ENCODE measurements at places on chromosomes 6 and 20. TPM values are rescaled to one million over a fixed set of nuclear protein-coding genes. Genes with fewer than 3 reads are reported as not detected.
A peak's percentile ranks its signal among the peaks of the same experiment; 100 is the strongest.

The PRKN gene
- 9.2 TPM for total RNA-seq

The GSTA2 gene
- total RNA-seq: not detected

The SIRPB2 gene
- 1.4 TPM for total RNA-seq

The ADGRF5 gene
- 7.0 TPM for total RNA-seq

The SRSF12 gene
- total RNA-seq: 9.8 TPM

The EFHC1 gene
- 17.6 TPM for total RNA-seq

The BTBD9 gene
- total RNA-seq: 20.1 TPM

The SCGN gene
- total RNA-seq: not detected

The TREML1 gene
- not detected for total RNA-seq

The CCDC170 gene
- total RNA-seq: 7.7 TPM

The CNKSR3 gene
- total RNA-seq: 9.4 TPM

The TMEM217 gene
- total RNA-seq: 1.3 TPM

DNA sequence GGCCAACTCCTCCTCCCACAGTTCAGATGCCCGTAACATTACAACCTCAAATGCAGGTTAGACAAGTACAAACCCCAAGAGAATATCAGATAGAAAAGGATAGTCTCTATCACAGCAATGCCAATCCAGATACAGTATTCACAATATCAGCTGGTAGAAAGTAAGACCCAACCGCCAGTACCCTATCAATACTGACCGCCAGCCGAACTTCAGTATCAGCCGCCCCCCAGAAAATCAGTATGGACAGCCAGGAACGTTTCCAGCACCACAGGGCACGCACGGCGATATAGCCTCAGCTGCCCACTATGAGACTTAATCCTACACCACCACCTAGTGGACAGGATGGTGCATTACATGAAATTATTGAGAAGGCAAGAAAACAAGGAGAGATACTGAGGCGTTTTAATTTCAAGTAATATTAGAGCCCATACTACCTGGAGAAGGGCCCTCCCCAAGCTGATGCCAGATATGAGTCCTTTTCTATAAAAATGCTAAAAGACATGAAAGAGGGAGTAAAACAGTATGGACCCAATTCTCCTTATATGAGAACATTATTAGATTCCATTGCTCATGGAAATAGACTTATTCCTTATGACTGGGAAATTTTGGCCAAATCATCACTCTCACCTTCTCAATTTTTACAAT, 17.6 kb upstream of the EIF2S2 start:
- peak; percentile 66 for DNase-seq

GRCh38 chr6:70281923-70282311, 21.0 kb downstream of the COL9A1 start:
- DNase-seq: no peak

DNA sequence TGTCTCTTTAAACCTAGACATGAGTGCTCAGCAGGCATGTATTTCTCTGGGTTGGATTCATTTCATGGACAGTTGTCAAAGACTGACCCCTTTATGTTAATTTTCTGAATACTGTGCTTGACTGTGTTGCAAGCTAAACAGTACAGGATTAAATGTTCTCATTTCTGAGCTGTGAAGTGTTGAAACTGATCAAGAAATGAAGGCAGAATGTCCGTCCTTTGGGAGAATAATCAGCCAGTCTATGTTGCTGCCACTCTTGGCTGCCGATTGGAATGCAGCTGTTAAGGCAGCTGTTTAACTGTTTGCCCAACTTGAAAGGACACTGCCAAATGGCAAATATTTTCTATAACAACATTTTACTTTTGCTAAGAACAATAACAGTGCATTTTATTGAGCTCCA, 87.3 kb downstream of the CEP57L1 start:
- DNase-seq: no peak

DNA sequence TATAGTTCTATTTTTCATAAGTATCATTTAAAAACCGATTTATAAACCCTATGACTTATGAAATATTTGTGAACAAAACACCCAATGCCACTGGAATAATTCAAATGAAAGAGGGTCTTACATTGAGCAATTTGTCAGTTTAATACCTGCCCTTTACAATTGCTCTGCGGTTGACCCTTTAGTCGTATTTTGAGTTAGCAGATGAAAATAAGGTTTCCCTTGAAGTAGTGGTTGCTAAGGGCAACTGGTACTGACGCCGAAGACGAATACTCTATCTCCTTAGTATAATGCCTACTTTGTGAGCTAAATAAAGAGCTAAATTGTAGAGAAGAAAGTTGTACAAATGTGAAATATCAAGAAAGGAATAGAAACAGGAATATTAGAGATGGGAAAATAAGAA, 69.4 kb downstream of the KCNQ5 start:
- DNase-seq: no peak

DNA sequence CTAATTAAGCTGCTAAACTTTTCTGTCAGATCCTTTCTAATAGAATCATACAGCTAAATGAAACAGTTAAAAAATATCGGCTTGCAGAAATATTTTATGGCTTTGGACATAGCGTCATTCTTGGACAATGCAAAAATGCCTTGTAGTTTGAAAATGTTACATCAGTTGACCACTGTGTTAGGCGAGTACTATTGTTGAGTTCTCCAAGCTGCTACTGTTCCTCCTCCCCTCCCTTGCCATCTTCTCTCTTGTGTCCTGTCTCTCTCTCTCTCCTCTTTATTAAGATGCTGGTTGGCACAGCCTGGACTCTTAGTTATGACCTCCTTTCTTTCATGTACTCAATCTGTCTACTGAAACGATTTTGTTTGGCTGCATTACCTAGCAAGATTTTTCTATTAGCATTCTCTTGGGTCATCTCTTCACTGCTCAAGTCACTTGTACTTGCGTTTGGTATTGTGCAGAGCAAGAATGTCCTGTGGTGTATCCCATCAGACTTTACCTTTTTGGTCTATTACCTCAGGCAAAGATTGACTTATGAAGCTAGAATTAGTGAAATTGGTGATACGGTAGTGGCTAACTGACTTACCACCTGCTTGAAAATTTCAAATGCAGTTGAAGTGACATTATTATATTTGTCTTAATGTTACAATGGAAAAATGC, 127.9 kb downstream of the FARS2 start:
- DNase-seq: no peak

- no peak for DNase-seq
These were observed 162.4 kb upstream of the KCNG1 start for GRCh38 chr20:51185277-51185676.

GRCh38 chr6:20929283-20929682, 395.0 kb downstream of the CDKAL1 start:
- no peak for DNase-seq

DNA sequence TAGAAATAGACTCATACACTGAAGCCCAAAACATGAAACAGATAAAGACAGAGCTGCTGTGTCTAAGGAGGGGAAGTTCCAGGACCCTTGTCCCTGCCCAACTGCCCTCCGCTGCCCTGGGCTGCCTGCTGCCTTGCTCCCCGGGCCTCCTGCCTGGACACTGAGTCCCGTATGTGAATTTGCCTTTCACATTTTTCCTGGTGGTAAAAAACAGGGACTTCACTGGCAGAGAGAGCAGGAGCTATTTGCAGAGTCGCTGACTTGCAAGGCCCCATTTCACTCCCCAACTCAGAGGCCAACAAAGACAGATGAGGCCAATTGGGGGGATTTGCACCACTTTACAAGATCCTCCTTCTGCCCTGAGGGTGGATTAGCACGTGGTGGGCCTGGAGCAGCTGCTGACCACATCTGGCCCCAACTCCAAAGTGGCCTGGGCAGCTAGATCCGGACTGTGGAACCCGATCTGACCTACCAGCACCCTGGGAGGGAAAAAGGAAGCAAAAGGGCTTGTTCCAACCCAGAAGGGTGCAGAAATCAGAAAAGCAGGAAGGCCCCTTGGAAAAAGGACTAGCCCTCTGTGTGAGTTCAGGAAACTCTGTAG, 61.4 kb downstream of the NOL4L start:
- DNase-seq: no peak

DNA sequence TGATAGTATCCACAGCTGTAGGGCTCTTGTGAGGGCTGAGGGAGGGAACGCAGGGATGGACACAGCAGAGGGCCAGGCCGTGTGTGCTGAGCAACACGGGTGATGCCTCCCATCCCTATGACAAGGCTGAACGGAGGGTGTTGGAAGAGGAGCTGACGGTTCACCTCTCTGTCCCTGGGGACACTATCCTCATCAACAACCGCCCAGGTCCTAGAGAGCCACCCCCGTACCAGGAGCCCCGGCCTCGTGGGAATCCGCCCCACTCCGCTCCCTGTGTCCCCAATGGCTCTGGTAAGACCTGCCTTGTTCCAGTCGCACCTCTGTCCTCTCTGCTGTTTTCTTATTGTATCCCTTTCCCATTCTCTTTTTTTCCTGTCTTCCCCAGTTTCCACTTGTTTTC, 10.1 kb downstream of the DDR1 start:
- peak; percentile 11 for DNase-seq

DNA sequence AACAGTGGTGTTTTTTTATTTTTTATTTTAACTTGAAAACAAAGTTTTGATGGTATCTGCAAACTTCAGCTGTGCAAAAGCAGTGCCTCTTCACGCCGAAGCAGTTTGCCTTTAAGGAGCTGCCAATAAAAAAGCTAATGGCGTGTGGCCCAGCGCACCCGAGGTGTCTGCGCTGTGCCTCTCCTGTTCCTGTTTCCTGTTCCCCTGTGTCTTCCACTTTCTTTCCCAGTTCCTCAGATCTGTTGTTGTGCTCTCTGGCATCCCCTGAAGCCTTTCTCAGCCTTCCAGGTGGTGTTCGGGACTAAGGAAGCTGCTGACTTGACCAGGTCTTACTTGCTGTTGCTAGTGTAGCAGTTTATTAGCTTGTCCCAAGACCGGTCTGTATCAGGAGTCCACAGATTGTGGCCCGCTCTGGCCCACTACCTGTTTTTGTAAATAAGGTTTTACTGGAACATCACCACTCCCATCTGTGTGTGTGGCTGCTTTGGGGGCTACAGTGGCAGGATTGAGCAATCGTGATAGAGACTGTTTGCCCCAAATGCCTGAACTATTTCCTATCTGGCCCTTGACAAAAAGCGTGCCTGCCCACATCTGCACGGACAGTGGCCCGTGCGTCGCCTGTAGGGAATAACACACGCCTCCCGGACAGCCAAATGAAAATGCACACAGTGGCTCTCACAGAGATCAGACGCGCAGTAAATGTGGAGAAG, 178.3 kb downstream of the TMEM242 start:
- DNase-seq: no peak

- no peak for DNase-seq
These were observed 10.3 kb upstream of the ERVFRD-1 start for GRCh38 chr6:11121851-11122250.

DNA sequence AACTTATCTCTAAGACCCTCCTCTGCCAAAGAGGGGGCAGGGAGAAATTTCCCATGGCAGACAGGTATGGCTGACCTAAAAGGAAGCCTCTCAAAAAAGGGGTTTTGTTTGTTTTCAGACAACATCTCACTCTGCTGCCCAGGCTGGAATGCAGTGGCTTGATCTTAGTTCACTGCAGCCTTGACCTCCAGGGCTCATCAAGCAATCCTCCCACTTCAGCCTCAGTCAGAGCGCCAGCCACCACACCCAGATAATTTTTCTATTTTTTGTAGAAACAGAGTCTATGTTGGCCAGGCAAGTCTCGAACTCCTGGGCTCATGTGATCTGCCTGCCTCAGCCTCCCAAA, 3.8 kb downstream of the EZR start:
- no peak for DNase-seq

- DNase-seq: no peak
These were observed 11.0 kb downstream of the SMOC2 start for GRCh38 chr6:168451805-168452517.

DNA sequence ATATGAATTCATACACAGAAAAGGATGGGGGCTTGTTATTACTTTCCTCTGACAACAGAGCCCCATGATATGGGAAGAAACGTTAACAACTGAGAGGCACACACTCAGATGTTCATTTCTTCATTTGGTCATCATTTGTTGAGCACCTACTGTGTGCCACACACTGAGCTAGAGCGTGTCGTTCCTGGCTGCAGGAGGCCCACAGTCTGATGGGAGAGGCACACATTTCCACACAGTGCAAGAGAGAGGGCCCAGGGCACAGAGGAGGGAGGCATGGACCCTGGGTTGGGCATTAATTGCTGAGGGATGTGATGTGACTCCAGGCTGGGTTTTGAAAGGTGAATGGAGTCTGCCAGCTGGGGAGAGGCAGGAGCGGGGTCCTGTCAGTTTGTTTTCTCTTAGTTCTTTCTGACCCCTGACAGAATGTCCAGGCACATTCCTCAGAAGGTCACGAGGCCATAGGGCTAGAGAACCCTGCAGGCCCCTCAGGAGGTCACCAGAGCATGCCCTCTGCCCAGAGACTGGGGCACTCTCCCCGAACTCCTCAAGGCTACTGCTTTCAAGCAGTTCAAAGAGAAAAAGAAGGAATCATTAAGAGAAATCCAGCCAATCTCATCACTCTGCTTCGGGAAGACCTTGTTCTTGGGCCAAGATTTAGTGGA, 216.2 kb downstream of the UST start:
- no peak for DNase-seq

GRCh38 chr20:17442588-17442987, 88.6 kb downstream of the BFSP1 start:
- no peak for DNase-seq

- DNase-seq: no peak
These were observed 100.3 kb downstream of the EDN3 start for GRCh38 chr20:59400708-59401107.

- no peak for DNase-seq
These were observed 142.8 kb upstream of the B3GAT2 start for GRCh38 chr6:71099649-71100048.

DNA sequence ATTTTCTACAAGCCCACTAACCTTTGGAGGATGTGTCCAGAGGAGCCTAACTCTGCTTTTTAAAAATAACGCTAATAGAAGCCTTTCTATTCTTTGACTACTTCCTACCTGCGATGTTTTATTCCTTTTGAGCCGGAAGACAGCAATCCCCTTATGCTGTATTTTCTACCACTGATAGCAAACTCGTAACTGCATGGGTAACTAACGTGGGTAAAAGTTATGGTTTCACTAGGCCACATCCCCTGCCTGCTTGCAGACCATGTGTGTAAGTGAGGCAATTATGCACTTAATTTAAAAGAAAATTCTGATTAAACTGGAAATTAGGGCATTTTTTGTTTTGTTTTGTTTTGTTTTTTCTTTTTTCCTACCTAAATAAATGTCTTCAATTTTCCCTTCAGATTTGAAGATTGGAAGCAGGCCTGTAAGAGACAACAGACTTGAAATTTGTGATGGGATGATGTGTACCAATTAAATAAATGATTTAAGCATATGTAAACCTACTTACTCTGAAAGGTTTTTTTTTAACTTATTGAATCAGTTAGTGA, 931 bp downstream of the UFL1 start:
- no peak for DNase-seq

DNA sequence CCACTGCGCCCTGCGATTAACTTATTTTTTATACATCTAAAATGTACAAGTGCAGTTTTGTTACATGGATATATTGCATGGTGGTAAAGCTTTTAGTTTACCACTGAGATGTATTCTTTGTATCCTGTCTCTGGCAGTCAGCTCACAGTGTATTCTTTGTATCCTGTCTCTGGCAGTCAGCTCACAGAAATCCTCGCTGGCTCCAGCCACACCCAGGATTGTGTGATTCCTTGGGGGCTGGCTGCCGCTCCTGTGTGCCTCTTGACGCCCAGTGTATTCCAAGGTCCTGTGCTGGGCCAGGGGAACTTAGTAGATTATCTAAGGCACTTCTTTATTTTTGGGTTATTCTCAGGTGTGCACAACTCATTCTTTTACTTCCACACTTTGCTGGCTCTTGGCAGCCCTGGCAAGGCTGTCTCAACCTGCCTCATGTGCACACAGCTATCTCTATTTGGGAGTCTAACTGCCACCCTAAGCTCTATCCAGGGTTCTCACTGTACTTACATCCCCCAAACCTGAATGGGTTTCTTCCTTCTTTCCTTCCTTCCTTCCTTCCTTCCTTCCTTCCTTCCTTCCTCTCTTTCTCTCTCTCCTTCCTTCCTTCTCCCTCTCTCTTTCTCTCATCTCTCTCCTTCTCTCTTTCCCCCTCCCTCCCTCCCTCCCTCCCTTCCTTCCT, 12.4 kb upstream of the RNF24 start:
- no peak for DNase-seq
